HepG2 (cell line): ENCODE measurements at places on chromosomes 16 and 17. TPM values are rescaled to one million over a fixed set of nuclear protein-coding genes. Genes with fewer than 3 reads are reported as not detected.

DNA sequence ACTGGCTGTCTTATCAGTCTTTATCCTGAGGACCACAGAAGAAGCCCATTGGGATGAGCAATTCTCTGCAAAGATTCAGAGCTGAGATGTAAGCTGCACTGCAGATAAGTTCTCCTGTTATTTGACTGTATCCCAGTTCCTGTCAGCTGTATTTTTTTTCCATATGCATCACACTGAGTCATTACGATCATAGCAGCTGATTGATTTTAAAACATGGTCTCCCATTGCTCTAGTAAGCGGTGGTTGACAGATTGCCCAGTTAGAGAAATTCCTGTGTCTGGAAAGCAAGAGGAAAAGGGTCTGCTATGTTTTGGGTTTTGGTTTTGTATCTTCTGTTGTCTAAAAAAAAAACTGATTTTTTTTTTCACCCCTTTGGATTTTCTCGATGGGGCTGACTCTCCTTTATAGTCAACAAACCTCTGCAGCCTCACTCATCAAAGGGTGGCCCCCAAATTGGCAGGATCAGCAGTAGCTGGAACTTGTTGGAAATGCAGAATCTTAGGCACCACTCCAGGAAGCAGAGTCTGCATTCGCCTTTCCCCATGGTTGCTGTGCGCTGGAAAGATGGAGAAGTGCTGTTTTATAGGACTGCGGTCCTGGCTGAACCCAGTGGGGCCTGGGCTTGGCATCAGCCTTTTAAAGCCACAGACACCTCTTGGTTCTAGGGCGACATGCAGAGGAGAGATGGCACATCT is 220.1 kb upstream of the MPHOSPH6 start:
- no peak overlapping the region for H3K4me3 ChIP-seq
- H3K36me3 ChIP-seq: no peaks in the 10 kb centered on the region
- H3K4me1 ChIP-seq: peaks cover 5% of the 10 kb centered on the region; the same call in 1 of the 2 replicates
- no peak for DNase-seq

- no peak overlapping the region for H3K4me3 ChIP-seq
- H3K36me3 ChIP-seq: no peaks in the 10 kb centered on the region
- H3K4me1 ChIP-seq: peaks cover 59% of the 10 kb centered on the region
- DNase-seq: no peak
- no peak overlapping the region for H3K27ac ChIP-seq
- peaks cover 70% of the 10 kb centered on the region for H3K27me3 ChIP-seq
Measured at GRCh38 chr16:976389-976931, 5.1 kb upstream of the SOX8 start.

DNA sequence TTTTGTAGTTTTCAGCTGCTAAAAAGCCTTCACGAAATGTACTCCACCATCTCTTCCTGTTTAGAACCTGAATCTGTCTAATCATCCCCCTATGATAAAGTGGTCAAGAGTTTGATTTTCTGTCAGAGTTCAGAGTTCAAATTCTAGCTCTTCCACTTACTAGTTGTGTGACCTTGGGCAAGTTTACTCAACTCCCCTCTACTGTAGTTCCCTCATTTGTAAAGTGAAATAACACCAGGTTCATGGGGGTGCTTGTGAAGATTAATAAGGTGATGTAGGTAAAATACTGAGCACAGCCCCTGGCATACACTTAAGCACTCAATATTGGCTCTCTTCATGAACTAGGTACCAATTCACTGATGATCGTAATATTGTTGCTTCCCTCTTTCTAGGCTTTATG is 1.2 kb upstream of the CDC6 start:
- H3K36me3 ChIP-seq: peaks cover 4% of the 10 kb centered on the region
- DNase-seq: peak; percentile 76
- H3K27me3 ChIP-seq: no peaks in the 10 kb centered on the region
- peaks cover 66% of the 10 kb centered on the region for H3K4me1 ChIP-seq
- peak overlapping the region; percentile 39 for H3K27ac ChIP-seq
- no peak overlapping the region for H3K4me3 ChIP-seq

- no peak overlapping the region for H3K27ac ChIP-seq
- no peaks in the 10 kb centered on the region for H3K36me3 ChIP-seq
- peaks cover 30% of the 10 kb centered on the region; the same call in 1 of the 3 replicates for H3K27me3 ChIP-seq
- no peak for DNase-seq
- no peaks in the 10 kb centered on the region for H3K4me1 ChIP-seq
Measured at GRCh38 chr16:19935694-19936093, 51.0 kb upstream of the GPRC5B start.

GRCh38 chr17:32445497-32445896 is 1.2 kb downstream of the PSMD11 start:
- H3K36me3 ChIP-seq: peaks cover 21% of the 10 kb centered on the region
- peaks cover 53% of the 10 kb centered on the region for H3K4me1 ChIP-seq
- H3K27ac ChIP-seq: peak overlapping the region; percentile 80
- no peaks in the 10 kb centered on the region for H3K27me3 ChIP-seq
- DNase-seq: no peak

DNA sequence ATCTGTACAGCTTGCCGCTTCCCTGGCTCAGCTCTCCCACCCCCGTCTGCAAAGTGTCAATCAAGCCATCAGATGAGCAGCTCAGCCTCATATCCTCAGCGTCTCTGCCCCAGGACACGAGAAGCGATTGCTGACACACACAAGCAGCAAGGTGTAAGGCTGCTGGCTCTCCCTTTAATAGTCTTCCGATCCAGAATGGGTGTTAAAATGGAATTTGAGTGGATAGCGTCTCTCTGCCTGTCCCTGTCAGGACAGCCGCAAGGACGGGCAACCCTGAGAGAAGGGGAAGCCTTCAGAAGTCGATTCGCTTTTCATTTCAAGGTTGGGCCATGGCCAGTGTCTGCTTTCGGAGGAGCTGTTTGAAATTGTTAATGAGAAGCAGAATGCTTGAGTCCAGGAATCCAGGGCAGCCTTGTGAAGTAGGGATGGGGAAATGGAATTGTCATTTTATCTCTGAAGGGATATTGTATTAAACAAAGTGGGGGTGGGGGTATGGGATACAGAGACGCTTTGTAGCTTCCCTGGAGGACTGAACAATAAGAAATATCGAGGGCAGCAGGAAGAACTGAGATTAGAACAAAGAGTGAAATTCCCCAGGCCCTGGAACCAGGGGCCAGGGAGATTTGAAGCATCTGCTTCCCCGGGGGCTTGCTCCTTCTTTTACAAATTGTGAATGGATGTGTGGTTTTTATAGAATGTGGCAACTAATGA is 4.7 kb upstream of the PIPOX start:
- DNase-seq: no peak
- no peak overlapping the region for H3K27ac ChIP-seq

The RDM1 gene
- 0.40 TPM in 1 of 2 replicates, not detected in the other for total RNA-seq

The CX3CL1 gene
- 23.4 and 57.3 TPM in 2 replicates for total RNA-seq

The DRC3 gene
- total RNA-seq: 0.53 and 0.73 TPM in 2 replicates

The SMPD3 gene
- total RNA-seq: 0.07 TPM in 1 of 2 replicates, not detected in the other
